ENCODE measurements at places on chromosomes 4 and X. TPM values are rescaled to one million over a fixed set of nuclear protein-coding genes. Genes with fewer than 3 reads are reported as not detected.

GRCh38 chrX:37684973-37685372 is 618 bp upstream of the XK start:
- no peak for DNase-seq

Gene GUCY1A1
- 47.1 TPM for total RNA-seq

Gene HS6ST2
- total RNA-seq = 29.1 TPM

DNA sequence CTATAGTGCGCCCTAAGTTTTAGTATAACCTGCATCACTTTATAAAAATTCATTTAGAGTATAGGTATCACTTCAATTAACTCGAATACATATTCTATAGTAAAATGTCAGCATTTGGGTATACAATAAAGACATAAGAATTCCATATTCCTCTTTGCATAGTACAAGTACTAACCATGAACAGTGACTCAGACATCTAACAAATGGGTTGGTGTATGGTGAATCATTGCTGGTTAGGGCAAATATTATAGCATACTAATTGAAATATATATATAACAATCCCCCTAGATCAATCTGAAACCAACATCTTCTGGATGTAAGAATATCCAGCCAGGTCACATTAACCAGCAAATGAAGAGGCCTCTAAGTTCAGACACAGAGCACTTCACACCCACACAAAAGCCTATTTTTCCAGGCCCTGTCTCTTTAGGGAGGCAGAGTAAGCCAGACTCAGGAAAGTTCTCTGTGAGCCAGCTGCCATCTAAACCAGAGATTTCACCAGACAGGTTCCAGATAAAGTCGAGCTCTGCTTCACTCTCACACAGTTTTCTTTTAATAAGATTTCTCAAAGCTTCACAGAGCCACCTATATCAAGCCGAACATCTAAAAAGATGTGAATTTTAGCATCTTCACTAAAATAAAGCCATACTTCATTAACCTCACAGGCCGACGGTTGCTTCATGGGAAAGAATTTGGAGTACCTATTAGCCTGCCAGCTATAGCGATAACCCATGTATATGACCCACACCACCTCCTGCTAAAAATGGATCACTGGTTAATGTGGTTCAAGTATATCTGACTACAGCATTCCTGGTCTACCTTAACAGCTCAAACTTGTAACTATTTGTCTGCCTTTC is 200.0 kb upstream of the FTHL17 start:
- DNase-seq = no peak

GRCh38 chr4:37684154-37684553 is 2.0 kb downstream of the RELL1 start:
- no peak for DNase-seq

GRCh38 chr4:129966175-129966574 is 870.2 kb downstream of the C4orf33 start:
- no peak for DNase-seq

GRCh38 chr4:32440391-32440790 is 1720.2 kb downstream of the PCDH7 start:
- no peak for DNase-seq

Measured in tongue (tissue), 3 donors.